Ureter (tissue), 1 donor: ENCODE measurements at places on chromosomes 6 and 20. TPM values are rescaled to one million over a fixed set of nuclear protein-coding genes. Genes with fewer than 3 reads are reported as not detected.

DNA sequence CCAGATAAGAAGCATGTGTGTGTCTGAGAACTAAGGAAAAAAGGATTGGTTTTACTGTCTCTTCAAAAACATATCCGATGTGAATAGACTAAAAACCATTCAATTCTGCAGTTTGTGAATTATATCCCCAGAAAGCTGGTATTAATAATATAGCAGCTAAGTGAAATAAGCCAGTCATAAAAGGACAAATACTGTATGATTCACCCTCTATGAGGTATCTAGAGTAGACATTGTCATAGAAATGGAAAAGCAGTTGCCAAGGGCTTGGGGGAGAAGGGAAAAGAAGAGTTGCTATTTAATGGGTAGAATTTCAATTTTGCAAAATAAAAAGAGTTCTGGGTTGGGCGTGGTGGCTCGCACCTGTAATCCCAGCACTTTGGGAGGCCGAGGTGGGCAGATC, 137.5 kb downstream of the ATXN1 start:
- DNase-seq: no peak

DNA sequence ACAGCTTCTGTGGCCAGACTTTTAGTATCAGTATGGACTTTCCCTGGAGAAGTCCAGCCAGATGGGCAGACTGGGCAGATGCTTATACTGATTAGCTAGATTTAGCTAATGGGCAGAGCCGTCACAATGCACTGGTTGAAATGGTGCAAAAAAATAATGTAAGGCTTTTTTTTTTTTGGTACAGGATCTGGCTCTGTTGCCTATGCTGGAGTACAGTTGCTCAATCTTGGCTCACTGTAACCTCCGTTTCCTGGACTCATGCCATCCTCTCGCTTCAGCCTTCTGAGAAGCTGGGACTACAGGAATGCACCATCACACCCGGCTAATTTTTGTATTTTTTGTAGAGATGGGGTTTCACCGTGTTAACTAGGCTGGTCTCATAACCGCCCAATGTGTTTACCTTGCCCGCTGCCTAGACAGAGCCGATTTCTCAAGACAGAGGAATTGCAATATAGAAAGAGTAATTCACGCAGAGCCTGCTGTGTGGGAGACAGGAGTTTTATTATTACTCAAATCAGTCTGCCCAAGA, 16.4 kb upstream of the KIFC1 start:
- peak; percentile 82 for DNase-seq

- DNase-seq: no peak
These were observed 249.2 kb downstream of the FARS2 start for GRCh38 chr6:5510331-5511133.

DNA sequence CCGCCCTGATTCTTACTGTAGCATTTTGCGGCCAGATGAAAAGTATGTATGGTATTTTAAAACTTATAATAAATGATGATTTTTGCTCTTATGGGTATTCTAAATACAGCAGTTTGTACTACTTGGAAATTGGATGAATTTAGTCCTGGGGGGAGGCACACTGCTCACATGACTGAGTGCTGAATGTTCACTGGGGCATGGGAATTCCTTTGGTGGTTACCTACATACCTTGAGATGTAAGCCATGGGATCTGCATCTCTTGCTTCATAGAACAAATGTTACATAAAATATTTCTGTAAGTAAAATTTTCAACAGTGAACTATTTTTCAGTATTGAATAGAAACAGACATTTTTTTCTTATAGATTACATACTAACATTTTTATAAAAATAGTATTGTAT, 71.1 kb downstream of the FIG4 start:
- no peak for DNase-seq

DNA sequence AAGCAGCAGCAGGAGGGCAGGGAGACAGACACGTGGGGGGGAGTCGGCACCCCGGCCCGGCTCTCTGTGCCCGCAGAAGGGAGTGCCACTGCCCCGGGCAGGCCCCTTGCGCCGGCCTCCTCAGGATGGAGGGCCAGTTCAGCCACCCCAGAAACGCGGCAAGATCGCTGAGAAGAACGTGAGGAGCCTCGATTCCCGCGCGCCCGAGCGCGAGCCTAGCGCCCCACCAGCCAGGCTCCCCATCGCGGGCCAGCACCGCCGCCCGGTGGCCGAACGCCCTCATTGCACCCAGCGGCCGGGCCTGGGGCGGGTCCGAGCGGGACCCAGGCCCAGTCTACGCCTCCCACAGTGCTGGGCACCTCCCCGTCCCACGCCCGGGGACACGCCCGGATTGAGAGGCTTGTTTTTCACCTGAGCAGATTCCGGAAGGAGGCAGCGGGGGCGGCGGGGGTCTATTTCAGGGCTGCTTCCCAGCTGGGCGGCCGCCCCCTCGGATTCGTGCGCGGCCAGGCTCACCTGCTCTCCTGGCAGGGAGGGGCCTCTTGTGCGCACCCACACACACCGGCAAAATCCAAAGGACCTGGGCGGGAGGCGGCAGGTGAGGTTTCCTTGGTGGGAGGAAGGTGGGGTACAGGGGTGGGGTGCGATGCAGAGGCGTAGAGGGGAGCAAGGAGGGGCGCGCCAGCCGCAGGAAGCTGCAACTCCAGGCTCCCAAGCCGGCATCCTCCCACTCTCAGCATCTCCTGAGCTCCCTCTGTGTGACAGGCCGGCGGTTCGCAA, 9.0 kb upstream of the GRM4 start:
- peak; percentile 61 for DNase-seq

GRCh38 chr20:63577317-63577894, 3.4 kb upstream of the HELZ2 start:
- DNase-seq: no peak

- no peak for DNase-seq
These were observed 21.8 kb downstream of the PRKN start for GRCh38 chr6:162705736-162706135.

GRCh38 chr6:139882234-139882633, 507.8 kb upstream of the CITED2 start:
- no peak for DNase-seq

DNA sequence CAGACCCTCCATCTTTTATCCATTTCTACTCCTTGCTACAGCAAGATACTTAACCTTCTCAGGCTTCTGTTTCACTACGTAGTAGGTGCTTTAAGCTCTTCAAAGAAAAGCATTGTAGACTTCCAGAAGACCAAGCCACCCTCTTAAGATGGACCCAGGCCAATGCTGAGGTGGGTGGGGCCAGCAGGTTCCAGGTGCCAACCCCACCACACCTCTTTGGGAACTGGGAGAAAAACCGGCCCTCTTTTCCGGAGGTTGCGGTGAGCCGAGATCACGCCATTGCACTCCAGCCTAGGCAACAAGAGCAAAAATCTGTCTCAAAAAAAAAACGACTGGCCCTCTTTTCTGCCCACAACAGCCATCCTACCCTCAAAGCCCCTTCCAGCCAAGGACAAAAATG, 10.6 kb upstream of the HMGA1 start:
- no peak for DNase-seq

DNA sequence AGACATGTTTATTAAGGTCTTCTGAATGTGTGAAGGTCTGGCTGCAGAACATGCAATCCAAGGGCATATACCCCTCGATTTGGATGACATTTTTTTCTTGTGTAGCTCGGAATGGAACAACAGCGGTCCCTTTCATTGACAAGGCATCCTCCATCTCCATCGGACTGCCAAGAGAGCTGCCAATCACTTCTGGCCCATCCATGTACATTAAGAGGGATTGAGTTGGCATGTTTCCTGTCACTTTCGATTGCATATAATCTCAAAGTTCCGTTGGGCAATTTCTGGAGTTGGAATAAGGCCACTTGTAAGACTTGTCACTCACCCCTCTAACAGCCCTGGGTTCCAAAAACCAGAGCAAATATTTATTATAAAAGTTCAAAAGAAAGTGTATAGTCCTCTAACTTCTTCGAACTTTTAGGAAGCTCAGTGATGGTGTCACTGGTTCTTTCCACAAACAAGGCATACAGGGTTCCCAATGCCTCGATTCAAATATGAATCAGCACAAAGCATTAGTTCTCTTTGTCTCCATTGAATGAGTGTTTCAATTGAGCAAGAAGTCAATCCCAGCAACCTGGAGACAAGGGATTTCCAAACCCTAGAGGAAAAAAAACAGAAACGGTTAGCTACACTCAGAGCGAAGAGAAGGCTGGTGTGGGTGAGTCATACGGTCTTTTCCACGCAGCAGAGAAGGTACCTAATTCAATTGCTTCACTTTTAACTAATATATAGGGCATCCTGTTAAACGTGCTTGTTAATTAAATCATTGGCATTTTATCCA, 10.9 kb downstream of the ZNF217 start:
- no peak for DNase-seq

GRCh38 chr20:29740951-29741593, 1516.4 kb upstream of the DEFB115 start:
- no peak for DNase-seq

DNA sequence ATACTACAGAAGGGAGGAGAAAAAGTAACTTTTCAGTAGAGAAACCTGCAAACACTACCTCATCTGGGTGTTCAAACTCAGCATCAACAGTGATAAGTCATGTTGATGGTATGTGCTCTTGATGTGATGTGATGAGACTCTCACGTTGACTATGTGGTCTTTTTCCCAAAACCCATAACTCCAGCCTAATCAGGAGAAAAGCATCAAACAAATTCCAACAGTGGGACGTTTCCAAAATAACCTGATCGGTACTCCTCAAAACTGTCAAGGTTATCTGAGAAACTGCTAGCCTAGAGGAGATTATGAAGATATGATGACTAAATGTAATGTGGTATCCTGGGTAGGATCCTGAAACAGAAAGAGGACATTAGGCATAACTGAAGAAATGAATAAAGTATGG, 41.9 kb upstream of the TAB2 start:
- DNase-seq: no peak

DNA sequence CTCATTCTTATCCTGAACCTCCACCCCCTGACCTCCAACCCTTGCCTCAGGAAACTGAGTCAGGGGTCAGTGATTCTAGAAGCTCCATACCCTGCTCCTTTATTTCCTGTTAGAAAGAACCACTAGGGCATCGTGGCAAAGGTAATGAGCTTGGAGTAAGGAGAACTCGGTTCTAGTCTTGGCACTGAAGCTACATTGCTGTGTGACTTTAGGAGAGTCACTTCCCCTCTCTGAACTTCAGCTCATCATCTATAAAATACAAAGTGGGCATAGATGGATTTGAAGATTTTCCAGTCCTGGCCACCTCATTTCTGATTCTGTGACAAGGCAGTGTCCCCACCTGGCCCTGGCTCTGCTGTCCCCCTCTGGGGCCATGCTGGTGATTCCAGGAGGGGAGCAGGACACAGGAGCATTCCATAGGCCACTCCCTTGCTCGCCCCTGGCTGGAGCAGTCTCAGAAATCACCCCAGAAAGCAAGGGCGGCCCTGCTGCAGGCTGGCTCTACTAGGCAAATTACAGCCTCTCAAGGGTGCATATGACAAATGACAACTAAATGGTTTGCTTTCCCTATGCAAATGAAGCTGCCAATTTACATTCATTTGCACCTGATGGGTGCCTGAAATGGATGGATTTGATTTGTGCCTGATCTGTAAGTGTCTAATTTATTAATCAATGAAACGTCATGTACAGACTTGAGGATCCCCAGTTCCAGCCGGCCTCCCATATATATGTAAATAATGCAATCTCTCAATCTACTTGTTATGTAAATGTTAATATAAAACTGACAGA, 62.2 kb downstream of the LRFN2 start:
- DNase-seq: no peak

GRCh38 chr20:11305406-11305805, 612.3 kb upstream of the BTBD3 start:
- no peak for DNase-seq

DNA sequence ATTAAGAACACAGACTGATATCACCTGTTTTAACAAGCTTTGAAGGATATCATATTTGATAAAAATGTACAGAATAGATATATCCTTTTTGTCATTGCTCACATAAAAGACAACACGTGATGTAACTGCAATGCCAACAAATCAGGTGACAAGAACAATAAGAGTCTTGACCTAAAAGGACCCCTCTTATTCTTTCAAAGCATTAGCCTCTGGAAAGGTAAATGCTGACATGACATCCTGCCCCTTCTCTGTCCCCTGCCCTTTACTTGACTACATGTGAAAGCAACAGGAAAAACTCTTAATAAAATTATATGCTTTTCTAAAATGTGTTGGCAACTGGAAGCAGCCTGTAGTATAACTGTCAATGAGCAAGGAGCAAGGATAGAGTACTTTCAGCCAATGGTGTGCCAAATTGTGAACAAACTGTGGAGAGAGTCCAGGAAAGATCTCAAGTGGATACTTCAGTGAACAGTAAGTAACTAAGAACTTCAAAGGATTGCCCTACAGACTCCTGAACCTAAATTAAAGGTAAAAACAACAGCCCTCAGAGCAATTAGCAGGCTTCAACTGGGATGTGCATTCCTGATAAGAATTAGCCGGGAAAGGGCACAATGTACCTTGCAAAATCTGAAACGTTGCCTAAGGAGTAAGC, 16.3 kb downstream of the PTPRK start:
- no peak for DNase-seq

DNA sequence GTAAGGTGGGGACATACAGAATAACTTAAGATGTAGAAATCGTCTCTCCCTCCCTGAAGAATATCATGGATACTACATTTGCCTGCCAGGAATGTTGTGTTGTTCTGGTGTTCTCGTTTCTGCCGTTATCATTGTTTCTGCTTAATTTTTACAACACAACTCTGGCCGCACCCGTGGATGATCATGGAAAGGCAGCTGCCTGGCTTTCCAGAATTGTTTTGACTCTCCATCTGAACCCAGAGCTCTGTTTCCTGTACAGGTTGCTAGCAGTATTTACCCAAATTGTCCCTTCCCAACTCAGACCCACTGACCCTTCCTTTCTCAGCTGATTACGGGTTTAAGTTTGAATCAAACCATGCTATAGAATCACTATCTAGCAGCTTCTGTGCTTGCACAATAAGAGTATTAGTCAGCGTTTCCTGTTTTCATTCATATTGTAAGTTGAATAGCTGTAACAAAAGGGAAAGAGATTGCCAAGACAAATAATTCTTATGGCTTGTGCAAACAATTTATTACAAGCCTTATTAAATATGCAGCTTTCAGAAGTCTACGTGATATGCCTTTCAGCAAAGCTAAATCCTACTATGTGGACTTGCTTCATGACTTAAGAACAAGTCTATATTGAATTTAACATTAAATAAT, 139.0 kb downstream of the MTHFD1L start:
- no peak for DNase-seq

GRCh38 chr6:152316024-152316423, 321.1 kb downstream of the SYNE1 start:
- no peak for DNase-seq

Gene RAD21L1
- total RNA-seq: not detected

Gene PPP1R3G
- total RNA-seq: 2.9 TPM

Gene OLIG3
- not detected for total RNA-seq

Gene TMEM30A
- total RNA-seq: 125 TPM

Gene MAFB
- total RNA-seq: 17.3 TPM

Gene MMP24OS
- 103 TPM for total RNA-seq

Gene HLA-E
- total RNA-seq: 330 TPM

Gene FKBP1C
- total RNA-seq: not detected

Gene NINL
- 11.3 TPM for total RNA-seq

Gene PSMB9
- total RNA-seq: 20.1 TPM
